K562 (cell line): ENCODE measurements at places on chromosomes 1 and 21.
A peak's percentile ranks its signal among the peaks of the same experiment; 100 is the strongest.

DNA sequence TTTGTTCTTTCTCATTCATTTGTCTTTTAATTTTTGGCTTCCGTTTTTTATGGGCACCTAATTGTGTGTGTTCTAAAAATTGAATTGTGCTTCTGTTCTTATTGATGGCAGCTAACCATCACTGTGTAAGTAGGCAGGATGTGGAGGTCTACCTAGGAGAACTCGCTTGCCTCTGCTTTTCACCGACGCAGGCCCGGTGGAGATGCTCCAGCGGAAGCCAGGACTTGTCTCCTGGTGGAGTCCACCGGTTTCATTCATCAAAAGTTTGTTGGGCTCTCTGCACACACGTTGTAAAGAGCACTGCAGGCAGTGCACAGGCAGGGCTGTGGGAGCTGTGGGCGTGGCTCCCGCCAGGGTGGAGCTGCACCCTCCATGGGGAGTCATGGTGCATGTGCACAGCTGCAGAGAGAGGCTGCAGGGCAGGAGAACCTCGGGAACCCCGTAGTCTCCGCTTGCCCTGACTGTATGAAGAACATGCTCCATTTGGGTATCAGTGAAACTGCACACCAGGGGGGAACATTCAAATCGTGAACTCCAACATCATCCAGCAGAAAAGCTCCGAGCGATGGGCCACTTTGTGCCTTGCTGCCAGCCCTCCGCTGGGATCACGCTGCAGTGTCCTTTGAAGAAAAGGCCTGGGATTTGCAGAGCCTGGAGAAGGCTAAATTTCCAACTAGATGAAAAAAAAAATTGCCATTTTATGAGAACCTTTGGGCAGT lies 6.0 kb upstream of the C1orf174 start:
- peak; percentile 66 for DNase-seq

DNA sequence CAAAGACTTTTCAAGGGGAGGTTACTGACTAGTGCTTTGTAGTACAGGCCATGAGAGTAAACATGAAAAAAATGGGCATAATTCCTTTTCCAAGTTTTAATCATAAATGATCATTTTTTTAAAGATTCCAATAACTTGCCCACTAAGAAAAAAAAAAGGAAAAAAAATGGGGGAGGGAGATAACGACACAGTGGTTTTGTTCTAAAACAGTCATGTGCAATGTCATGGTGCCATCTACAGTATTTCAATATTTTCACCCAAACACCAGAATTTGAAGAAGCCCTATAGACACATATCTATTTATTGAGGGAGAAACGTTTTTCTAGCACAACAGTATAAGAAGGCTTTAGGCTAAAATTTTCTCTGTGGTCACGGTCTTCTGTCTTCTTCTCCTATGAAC lies 250.2 kb downstream of the LTN1 start:
- DNase-seq, result no peak

DNA sequence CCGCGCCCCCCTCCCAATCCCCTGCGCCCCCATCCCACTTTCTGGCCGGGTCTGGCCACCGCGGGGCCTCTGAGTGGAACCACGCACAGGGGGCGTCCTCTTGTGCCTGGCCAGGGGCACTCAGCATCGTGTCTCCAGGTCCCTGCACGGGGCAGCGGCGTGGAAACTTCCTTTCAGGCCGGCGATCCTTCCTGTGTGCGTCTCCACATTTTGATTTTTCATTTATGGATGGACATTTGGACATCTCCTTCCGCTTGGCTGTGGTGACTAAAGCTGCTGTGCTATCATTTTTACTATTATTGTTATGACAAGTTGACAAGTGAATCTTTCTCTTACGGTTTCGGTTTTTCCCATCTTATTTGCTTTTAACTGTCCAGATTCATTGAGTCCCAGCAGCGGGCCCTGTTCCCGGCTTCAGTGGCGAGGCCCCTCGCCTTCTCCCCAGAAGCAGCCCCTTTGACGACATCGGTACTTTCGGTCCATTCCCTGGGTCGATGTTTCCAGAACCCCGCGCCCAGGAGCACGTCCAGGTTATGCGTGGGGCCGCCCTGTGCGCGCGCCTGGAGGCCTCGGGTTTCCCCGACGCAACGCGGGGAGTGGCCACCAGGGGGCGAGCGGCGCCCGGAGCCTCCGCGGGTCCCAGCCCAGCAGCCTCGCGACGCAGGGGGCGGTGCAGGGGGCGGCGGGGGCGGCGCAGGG lies 12.4 kb upstream of the SLC19A1 start:
- peak; percentile 88 for DNase-seq

- no peak for DNase-seq
Measured at GRCh38 chr21:28761674-28762356, 230.9 kb downstream of the LTN1 start.

GRCh38 chr1:40861224-40862003 lies 749 bp downstream of the CITED4 start:
- DNase-seq, result no peak

- no peak for DNase-seq
Measured at GRCh38 chr1:206117151-206117948, at the start of gene AVPR1B. Gene AVPR1B, minus strand, starts transcription at chr1:206117388. Its CDS starts 498 bp downstream, at chr1:206116890.

DNA sequence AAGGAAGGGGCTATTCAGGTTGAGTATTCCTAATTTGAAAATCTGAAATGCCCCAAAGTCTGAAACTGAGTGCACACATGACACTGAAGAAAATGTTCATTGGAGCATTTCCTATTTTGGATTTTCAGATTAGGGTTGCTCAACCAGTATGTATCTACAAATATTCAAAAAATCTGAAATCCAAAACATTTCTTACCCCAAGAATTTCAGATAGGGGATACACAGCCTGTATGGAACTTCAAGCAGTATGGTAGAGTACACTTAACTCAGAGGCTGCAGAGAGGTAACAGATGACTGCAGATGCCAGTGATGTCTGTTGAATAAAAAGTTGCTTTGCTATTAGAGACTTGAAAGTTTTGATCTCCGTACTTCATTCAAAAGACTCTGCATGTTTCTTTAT lies 19.0 kb downstream of the YTHDF2 start:
- DNase-seq, result no peak

- DNase-seq, result peak; percentile 72
Measured at GRCh38 chr1:118184739-118185083, 317 bp downstream of the SPAG17 start.

GRCh38 chr1:61109158-61109557 lies 26.8 kb downstream of the NFIA start:
- DNase-seq, result no peak

DNA sequence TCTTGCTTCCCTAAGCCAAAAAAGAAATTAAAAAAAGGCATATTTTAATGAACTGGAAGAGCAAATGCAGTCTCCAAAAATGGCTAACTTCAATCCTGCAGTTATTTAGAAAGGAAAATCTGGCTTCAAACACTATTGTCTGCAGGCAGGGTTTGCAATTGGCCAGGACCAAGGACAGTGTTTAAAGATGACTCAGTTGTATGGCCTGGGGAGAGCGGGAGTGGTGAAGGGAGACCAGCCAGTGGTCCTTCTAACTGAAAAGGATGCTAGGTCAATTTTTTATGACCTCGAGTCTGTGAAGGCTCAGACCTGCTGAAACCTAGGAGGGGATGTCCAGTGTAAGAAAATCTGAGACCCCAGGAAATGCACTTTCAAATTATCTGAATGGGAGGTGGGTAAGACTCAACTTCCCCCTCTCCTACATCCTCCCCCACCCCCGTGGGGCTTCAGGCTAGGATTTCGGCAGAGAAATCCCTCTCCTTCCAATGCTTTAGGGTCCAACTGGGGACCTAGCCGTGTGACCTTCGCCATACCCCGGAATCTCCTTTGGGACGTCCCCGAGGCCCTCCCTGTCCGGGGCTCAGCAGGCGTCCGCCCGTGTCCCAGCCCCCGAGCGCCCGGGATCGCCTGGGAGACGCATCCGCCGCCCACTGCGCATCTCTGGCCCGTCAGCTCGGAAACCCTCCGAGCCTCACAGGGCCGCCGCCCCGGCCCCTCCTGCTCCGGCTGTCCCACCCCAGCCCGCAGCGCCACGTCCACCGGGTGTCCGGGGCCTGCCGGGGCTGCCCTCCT lies 602 bp upstream of the RIMKLA start:
- DNase-seq, result peak; percentile 34

DNA sequence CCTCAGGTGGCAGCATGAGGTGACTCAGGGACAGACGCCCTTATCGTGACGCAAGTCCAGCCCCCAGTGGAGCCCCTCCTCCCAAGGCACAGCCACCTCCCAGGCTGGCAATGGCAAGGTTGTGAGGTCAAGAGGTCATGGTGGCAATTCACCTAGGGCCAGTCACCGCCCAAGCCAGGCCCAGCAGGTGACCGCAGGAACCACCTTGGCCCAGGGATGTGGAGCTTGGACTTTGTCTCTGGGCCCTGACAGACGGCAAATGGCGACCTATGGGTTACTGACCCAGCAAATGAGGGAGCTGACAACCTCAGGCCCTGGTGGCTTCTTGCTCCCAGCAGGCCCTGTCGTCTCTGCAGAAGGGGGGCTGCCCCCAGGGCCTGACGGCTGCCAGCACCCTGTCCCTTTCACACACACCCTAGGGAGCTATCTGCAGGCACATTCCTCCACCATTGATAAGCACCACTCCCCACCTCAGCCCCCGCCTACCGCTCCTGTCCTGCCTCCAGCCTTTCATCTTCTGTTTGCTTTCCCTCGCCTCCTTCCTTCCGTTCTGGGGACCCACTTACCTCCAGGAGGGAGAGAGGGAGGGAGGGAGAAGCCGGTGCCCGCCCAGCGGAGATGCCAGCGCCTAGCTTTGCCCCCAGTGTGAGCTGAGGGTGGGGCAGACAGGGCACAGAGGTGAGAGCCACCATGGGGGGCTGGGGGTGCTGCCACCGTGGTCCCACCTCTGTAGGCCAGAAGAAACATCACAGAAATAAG lies 12.1 kb downstream of the EPHA2 start:
- peak; percentile 97 for DNase-seq

GRCh38 chr1:12518931-12519692 lies 98.9 kb downstream of the DHRS3 start:
- DNase-seq, result no peak

- DNase-seq, result no peak
Measured at GRCh38 chr1:53509775-53510174, 50.6 kb downstream of the DMRTB1 start.

DNA sequence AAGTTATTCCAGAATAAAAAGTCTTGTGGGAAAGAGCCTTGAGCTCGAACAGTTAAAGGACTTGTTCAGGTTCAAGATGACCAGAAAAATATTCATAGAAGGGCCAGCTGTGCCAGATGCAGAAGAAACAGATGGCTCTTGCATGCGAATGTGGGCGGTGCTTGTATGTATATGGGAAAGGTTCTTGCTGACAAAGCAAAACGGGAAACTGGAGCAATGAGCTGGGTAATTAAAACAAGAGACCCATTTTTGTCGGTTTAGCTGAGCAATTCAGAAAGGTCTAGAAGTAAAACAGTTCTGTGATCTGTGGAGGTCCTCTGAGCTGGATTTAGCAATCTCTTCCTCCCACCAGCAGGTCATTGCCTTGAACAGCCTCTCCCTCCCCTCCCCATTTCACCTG lies 107.2 kb upstream of the MARK1 start:
- no peak for DNase-seq

DNA sequence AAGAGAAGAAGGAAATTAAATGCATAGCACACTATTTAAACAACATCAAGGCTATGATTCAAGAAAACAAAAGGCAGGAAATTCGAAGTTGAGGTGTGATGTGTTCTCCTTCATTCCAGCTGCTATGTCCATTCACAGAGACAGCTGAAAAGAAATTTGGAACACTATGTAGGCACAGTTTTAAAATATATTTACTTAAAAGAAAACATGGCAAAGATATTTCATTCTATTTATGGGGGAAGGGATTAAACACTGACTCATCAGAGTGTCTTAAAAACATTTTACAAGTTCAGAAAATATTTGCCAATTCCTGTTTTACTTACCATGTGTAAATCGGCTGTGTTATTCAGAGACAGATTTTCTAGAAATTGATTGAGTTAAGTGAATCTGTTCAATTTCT lies 39.4 kb upstream of the NGF start:
- DNase-seq, result no peak

DNA sequence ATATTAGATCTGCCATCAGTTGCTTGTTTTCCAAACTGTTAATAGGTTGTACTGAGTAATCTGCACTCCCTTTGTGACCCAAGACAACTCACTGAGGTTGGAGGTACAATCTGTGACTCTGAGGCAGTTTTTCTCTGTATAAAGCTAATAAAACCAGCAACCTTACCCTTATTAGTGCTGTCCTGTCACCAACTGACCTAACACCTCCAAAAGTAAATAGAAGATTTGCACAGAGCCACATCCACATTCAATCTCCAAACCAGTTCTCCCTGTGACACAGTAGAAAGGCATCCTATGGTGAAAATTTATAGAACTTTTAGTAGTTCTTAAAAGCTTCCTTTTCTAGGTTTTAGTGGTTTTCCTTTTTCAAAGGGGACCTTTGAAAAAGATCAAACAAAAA lies 140.4 kb upstream of the ADGRL2 start:
- no peak for DNase-seq

DNA sequence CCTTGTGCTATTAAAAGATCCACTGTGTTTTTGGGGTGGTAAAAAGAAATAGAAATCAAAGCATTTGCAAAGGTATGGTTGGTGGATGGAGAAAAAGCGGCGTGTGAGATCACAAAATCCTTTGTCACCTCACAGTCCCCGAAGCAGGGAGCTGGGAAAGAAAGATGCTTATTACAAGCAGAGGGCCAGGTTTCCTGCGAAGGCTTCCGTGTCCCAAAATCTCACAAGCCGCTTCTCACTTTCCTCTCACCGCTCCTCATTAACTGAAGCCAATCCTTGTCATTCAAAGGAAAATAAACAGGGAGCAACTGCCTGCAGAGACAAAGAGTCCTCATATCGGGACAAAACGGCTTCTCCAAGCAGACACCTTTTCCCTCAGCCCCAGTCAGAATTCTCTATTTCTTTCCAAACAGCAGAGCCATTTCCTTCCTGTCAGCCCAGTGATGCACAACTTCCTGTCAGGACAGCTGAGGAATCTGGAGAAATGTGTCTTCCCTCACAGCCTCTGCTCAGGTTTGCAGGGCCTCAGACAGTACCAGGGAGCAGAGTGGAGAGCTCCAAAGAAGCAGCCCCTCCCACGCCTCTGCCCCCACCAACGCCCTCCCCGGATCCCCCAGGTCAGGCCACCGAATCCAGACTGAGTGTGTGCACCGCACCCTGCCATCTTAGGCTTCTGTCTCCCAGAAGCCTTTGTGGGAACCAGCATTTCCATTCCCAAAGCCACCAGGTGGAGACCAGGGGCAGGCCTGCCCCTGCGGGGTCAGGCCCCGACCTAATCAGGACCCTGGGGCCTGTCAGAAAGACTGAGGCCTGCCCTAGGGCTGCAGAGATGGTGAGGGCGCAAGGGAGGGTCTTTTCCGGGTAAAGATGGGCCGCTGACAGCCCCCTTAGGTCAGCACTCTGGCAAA lies 29.6 kb downstream of the KCNN3 start:
- DNase-seq, result no peak

DNA sequence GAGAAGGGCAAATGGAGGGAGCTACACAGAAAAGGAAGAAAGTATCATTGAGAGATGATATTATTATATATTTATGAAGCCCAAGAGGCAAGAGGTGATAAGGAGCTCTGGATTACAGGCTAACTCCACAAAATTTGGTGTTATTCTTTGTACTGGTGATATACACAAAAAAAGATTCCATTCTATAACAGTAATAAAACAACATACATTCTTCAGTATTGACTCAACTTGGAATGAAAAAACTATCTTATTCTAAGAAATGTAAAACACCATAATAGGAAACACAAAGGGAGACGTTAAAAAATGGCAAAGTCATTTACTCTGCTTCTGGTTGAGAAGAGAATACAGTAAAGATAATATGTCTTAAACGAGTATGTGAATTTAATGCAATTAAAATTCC lies 99.4 kb downstream of the TEX35 start:
- DNase-seq, result no peak
